Coronary artery (tissue), 2 donors: ENCODE measurements at places on chromosomes 13 and 19.

DNA sequence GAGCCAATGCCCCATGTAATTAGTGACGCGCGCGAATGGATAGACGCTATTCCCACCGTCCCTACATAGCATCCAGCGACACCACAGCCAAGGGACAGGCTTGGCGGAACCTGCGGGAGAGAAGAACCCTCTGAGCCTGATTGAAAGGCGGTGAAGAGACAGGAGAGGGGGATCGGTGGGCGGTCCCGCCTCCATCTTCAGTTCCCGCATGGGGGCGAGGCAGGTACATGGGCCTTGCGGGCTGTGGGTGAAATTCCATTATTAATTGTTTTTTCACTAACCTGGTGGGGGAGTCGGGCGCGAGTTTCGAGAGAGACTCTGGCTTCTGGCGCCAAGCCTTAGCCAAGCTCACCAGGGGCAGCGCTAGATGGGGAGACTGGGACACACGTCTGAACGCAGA, 8.4 kb upstream of the TEX101 start:
- no peak for DNase-seq

DNA sequence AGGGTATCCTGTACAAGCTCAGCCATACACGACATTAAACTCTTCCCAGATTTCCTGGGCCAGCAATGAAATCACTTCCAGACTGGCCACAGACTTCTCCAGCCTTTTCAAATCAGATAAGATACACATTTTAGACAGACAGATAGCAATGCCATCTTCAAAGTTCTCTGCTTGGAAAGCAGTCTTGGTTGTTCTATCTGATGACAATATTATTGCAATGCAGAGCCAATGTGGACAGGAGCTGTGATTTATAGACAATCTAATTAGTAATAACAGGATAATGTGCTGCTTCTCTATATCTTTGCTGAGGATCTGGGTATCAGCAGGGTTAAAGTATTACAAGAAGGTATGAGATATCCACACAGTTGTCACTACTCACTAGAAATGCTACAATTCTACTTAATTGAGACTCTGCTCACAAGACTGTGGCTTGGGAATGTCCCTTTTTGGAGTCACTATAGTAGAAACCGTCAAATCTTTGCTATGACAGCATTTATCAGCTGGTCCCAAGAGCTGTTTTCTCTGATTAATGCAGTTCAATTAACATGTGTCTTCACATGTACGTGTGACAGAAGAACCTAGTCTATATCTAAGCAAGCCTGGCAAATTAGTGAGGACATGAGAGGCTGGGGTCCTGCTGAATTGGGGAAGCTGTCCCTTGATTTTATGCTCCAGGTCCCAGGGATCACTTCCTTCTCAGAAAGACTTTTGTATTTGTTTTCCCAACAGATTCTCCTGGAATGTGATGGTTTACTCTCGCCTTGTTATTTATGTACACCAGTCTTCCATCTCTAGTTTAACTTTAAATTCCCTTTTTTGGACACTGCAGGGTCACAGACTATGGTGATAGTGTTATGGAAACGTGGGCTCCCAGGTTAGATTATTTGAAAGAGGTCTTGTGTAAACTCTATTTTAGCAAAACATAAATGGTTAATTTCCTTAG, 68.8 kb downstream of the COL4A1 start:
- DNase-seq = no peak

- no peak for DNase-seq
Measured at GRCh38 chr19:2332341-2333026, 4.0 kb downstream of the SPPL2B start.

DNA sequence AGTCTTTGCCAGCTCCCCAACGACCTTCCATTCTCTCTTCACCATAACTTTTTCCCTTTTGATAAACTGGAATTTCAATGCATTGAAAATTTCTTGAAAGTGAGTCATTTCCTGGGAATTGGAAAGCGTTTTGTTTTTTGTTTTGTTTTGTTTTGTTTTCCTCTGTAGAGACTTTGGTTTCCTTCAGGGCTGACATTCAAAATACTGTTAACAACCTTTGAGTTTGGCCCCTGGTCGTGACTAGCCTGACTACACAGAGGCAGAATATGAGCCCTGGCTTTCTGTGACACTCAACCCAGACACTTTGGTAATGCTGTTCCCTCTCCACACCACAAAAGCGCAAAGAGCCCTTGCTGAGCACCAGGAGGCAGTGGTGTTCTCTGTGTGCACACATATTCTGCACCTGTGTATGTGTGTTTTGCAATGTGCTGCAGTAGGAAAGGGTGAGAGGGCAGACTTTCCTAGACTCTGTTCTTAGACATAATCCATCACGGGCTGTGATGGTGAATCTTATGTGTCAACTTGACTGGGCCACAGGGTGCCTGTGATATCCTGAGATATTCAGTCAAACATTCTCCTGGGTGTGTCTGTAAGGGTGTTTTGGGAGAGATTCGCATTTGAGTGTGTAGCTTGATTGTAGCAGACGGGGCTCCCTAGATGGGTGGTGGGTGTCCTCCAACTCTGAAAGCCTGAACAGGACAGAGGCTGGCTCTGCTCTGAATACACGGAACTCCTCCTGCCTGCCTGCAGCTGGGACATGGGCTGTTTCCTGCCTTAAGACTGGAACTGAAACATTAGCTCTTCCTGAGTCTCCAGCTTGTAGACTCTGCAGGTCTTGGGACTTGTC, 29.5 kb upstream of the ANKRD10 start:
- DNase-seq = peak; percentile 54

- no peak for DNase-seq
Measured at GRCh38 chr19:17196610-17197009, 18.5 kb upstream of the USE1 start.

GRCh38 chr13:76656056-76656455, 230.1 kb downstream of the KCTD12 start:
- DNase-seq = no peak

GRCh38 chr13:33519561-33520467, 234.3 kb upstream of the STARD13 start:
- DNase-seq = no peak

DNA sequence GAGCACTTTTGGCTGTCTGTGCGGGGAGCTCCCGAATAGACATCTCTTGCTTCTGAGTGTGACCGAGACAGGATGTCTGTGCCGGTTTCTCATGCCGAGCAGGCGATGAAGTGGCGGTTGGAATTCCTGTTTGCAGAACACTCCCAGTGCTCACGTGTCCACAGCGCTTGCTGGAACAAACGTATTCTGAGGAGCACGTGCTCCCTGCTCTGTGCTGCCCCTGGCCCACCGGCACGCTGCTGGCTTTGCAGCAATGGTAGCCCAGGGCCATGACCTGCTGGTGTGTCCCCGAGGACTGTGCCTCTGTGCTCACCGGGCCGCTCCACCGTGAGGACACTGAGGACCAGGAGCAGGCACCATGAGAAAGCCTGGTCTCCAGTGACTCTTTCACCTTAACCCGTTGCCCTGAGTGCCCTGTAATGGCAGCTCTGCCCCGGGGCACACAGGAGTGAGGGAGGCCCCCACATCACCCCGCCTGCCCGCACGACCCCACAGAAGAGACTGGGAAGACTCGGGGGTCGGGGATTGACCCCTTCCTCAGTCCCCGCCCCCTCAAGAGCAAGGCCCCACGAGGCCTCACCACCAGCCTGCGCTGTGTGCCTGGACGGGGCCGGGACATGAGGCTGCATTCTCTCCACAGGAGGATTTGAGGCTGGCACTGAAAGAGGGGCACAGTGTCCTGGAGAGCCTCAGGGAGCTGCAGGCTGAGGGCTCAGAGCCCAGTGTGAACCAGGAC, 40.0 kb upstream of the F7 start:
- DNase-seq = no peak

GRCh38 chr19:32624410-32624809, 43.4 kb downstream of the PDCD5 start:
- DNase-seq = no peak

DNA sequence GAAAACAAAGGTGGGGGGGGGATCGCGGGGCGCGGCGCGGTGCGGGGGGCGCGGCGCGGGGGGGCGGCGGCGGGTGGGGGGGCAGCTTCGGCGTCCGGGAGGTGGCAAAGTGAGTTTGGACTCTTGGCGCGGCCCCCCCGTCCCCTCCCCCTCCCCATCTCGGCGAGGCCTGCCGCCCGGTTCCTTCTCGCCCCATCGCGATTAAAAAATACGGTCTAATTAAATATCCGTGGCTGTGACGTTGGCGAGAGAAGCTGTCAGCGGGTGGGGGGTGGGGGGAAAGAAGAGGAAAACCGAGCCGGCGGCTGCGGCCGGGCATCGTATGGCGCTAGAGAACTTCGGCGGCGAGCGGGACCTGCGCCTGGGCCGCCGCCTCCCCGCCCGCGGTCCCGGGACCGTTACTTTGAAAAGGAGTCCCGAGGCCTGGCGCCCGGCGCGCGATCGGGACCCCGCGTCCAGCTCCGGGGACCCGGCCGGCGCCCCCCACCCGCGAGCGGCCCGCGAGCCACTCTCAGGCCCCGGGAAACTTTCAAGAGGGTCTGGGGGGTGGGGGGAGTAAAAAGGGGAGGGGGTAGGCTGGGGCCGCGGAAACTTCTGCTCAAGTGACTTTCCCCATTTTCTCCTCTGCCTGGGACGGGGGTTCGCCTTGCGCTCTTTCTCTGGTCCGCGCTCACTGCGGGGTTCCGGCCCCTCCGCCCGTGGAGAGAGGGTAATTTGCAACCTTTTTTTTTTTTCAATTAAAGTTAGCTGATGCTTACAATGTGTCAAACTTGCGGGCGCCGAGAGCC, 146.3 kb upstream of the ZNF536 start:
- DNase-seq = no peak
